Cortex of kidney (tissue), 1 donor: ENCODE measurements at places on chromosomes 4 and X.

DNA sequence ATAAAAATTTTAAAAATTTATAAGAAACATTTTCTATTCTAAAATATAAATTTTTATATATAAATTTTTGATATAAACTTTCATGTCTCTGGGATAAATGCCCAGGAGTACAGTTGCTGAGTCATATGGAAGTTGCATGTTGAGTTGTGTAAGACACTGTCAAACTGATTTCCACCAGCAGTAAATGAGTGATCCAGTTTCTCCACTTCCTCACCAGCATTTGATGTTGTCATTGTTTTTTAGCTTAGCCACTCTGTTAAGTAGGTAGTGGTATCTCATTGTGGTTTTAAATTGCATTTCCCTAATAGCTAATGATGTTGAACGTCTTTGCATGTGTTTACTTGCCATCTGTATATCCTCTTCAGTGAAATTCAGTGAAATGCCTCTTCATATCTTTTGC, 66.5 kb downstream of the MAMLD1 start:
- no peak for DNase-seq

DNA sequence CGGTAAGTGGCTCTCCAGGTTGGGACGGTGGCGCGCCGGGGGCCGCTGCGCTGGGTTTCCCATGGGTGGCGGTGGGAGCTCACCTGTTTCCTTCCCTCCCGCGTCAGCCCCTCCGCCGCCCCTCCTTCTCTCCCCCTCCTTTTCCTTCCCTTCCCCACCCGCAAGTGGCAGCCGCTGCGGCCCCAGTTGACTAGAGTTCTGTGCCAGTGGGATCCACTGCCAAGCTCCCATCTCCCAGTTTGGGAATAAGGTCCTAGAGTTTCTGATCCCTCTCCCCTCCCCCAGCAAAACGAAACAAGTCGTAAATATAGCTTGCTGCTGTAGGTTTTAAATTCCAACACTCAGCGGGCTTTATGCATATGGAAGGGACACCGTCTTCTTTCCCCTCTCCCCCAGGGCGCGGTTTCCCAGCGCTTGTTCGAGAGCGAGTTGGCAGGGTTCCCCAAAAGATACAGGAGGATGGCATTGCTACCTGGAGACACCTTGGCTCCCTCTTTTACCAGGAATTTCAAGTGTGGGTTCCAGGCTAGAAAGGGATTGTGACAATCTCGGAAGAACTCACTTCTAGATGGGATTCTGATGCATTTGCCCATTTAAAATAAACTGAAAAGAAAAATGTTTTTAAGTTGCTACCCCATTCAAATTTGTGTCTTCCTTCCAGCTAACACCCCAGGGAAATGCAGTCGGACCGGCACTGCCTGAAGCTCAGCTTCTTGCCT, 1.2 kb downstream of the TLL1 start:
- no peak for DNase-seq

GRCh38 chr4:152962150-152962549, 26.0 kb downstream of the FHDC1 start:
- no peak for DNase-seq

GRCh38 chrX:11543249-11543648, 122.5 kb downstream of the ARHGAP6 start:
- no peak for DNase-seq

DNA sequence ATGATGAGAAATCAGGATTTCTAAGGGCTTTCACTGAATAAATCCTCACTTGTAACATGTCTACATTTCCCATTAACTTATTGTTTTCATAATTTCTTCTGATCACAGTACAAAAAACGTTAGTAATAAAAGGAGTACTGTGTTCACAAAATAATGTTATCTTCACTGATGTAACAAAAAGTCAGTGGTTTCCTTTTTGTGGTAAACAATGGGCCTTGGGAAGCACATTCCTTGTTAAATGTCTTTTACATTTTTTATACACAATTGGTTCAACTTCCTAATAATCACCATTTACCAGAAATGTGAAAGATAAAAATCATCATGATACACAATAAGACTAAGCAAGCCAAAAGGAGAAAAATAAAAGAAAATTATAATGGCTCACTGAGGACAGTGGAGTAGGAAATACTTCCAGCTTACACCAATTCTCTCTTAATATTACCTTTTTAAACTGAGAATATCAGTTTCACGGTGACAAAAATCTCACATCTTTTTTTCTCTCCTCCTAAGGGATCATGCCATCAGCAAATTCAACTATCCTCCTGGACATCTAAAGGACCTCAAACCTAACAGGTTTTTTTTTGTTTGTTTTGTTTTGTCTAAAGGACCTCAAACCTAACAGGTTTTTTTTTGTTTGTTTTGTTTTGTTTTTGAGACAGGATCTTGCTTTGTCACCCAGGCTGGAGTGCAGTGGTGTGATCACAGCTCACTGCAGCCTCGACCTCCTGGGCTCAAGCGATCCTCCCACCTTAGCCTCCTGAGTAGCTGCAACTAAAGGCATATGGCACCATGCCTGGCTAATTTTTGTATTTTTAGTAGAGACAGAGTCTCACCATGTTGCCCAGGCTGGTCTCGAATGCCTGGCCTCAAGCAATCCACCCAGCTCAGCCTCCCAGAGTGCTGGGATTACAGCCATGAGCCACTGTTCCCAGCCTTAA, 57.3 kb downstream of the FRYL start:
- DNase-seq = no peak

GRCh38 chr4:99637174-99637573, 20.5 kb downstream of the C4orf54 start:
- no peak for DNase-seq

- no peak for DNase-seq
These were observed 61.7 kb upstream of the SRD5A3 start for GRCh38 chr4:55284331-55284730.

DNA sequence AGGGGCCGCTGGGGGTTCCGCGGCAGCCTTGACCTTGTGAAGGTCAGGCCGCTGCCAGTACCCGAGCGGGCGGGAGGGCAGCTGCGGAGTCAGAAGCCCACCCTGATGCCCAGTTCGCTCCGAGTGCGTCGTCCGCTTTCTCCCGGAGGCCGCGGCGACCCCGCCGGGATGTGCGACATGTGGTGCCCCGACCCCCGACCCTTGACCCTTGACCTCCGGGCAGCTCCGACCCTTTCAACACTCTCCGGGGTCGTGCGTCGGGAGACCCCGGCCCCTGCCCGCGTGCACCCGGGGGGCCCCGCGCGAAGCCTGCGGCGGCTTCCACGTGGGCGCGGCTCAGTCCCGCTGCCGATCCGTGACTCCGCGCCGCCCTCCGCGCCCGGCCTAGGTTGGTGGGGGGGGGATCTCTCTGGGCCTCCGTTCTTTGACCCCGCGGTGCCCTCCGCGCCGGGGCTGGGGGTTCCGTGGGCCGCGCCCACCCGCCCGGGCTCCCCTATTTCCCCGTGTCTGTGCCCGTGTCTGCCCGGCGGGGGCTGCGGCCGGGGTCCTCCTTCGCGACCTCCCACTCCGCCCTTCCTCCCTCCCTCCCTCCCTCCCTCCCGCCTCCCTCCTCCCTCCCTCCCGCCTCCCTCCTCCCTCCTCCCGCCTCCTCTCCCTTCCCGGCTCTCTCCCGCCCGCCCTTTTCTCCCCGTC, 609 bp upstream of the SLC25A6 start:
- no peak for DNase-seq

GRCh38 chrX:42754115-42754514, 23.8 kb downstream of the PPP1R2C start:
- no peak for DNase-seq

- no peak for DNase-seq
These were observed 176.2 kb downstream of the CBR4 start for GRCh38 chr4:168833881-168834280.

- DNase-seq = no peak
These were observed 22.0 kb upstream of the SUPT20HL2 start for GRCh38 chrX:24335871-24336270.

- DNase-seq = no peak
These were observed 13.0 kb downstream of the RAP2C start for GRCh38 chrX:132206259-132206658.

GRCh38 chrX:53251307-53251706, 26.3 kb upstream of the KDM5C start:
- no peak for DNase-seq

GRCh38 chr4:8167291-8167690, 8.7 kb upstream of the ABLIM2 start:
- DNase-seq = no peak

DNA sequence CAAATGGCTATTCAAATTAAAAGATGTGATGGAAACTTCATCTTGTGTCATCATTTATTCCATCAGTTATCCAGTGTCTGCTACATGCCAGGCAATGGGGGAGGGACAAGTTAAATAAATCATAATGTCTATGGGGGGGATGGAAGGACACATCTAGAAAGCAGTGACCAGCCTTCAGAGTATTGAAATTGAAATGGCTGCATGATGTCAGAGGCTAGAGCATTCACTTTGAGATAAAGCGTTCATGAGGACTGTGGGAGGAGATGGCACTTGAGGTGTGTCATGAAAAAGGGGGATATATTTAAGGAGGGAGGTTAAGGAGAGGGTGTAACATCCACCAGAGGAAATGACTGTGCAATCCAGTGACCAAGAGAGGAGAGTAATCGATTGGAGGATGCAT, 50.6 kb downstream of the SLIT2 start:
- no peak for DNase-seq

GRCh38 chrX:29172880-29173279, 585.6 kb downstream of the IL1RAPL1 start:
- DNase-seq = no peak
